ENCODE measurements at places on chromosomes 2 and 18.

- no peak for DNase-seq
Measured at GRCh38 chr2:120770176-120770575, 34.5 kb downstream of the GLI2 start.

GRCh38 chr2:191351921-191352320 is 106.7 kb downstream of the MYO1B start:
- no peak for DNase-seq

DNA sequence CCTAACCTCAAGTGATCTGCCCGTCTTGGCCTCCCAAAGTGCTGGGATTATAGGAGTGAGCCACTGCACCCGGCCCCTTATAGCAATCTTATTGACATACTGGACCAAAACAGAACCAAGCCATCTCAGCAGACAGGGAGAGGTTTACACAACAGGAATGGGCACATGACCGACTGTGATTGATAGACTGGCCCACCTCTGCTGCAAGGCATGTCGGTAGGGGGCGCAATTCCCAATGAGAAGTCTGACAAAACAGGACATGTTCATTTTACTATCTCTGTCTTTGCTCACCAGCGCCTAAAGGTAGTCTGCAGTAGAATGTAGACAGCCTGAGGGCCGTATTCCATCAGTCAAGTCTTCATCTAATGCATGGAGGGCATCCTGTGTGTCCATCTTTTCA is 2.0 kb downstream of the LYPD6B start:
- DNase-seq: no peak

GRCh38 chr2:17933256-17933655 is 54.8 kb downstream of the KCNS3 start:
- no peak for DNase-seq

DNA sequence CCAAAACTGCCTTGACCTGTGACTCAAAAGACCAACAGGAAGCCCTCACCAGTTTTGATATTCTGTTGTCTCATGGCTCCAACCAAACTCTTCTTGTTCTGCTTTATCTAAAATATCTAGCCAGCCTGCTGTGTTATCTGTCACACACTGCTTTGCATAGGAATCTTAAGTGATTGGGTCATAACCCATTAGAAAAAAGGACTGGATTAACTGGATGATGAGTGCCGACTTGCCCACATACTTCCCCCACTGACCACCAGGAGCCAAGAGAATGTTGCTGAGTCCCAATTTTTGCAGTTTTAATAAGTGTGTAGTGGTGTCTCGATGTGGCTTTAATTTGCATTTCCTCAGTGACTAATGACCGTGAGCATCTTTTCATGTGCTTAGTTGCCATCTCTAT is 6.5 kb downstream of the MOGAT1 start:
- DNase-seq: no peak

GRCh38 chr2:159022019-159022418 is 53.6 kb downstream of the TANC1 start:
- no peak for DNase-seq

DNA sequence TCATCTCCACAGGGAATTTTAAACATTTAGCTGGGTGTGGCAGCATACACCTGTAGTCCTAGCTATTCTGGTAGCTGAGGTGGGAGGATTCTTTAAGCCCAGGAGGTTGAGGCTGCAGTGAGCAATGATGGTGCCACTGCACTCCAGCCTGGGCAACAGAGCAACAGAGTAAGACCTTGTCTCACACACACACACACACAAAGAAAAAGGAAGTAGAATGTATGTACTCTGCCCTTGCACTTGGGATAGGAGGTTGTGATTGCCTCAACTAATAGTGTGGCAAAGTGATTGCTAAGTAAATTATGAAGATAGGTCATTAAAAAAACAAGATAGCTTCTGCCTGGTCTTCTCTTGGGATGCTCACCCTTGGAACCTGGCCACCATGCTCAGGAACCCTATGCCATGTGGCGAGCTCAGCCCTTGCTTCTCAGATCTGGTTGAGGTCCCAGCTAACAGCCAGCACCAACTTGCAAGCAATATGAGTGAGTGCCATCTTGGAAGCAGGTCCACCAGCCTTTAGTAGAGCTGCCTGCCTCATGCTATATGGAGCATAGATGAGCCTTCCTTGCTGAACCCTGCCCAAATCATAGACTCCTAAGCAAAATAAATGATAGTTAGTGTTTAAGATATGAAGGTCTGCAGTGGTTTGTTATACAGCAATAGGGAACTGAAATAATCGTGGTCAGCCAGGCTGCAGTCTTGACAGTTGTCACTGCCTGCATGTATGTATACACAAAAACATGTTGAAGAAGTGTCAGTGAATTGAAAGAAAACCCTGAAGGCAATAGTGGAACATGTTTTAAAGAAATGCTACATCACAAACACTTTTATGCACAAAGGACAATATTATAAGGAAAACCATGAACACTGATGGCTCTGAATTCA is 30.1 kb upstream of the PNO1 start:
- no peak for DNase-seq

GRCh38 chr2:39545957-39546356 is 108.9 kb upstream of the MAP4K3 start:
- DNase-seq: no peak

GRCh38 chr2:48161628-48162027 is 255.3 kb upstream of the FBXO11 start:
- DNase-seq: no peak

- no peak for DNase-seq
Measured at GRCh38 chr2:64226611-64227010, 82.4 kb upstream of the PELI1 start.

GRCh38 chr2:169275696-169276444 is 86.5 kb downstream of the LRP2 start:
- DNase-seq: no peak

GRCh38 chr2:50582164-50582563 is 449.8 kb downstream of the NRXN1 start:
- no peak for DNase-seq

GRCh38 chr2:120525056-120526046 is 179.4 kb downstream of the INHBB start:
- DNase-seq: no peak

GRCh38 chr2:169118060-169118459 is 48.7 kb downstream of the DHRS9 start:
- DNase-seq: no peak

- no peak for DNase-seq
Measured at GRCh38 chr18:33946336-33946735, 278.4 kb downstream of the NOL4 start.

DNA sequence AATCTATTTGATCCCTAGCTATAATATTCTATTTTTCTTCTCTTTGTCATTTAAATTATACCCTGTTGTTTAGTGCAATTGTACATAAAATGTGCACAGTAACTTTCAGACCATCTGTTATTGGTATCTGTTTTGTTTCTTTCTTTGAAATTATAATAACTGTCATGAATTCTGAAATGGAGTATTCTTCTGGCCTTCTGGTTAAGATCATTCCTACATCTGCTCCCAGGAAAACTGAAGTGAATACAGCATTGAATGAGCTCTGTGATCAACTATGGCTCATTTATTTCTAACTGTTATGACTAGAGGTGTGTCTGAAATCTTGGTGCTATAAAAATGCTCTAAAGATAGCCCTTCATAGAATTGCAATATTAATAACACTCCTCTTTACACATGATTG is 788.4 kb upstream of the TMEFF2 start:
- DNase-seq: no peak
